Stimulated activated CD4-positive, alpha-beta T cell treated with anti-CD3 and anti-CD28 coated beads, Interleukin-15, amount 100 ng/mL, for 1 hour (primary cell): ENCODE measurements at places on chromosomes 5 and 9.

DNA sequence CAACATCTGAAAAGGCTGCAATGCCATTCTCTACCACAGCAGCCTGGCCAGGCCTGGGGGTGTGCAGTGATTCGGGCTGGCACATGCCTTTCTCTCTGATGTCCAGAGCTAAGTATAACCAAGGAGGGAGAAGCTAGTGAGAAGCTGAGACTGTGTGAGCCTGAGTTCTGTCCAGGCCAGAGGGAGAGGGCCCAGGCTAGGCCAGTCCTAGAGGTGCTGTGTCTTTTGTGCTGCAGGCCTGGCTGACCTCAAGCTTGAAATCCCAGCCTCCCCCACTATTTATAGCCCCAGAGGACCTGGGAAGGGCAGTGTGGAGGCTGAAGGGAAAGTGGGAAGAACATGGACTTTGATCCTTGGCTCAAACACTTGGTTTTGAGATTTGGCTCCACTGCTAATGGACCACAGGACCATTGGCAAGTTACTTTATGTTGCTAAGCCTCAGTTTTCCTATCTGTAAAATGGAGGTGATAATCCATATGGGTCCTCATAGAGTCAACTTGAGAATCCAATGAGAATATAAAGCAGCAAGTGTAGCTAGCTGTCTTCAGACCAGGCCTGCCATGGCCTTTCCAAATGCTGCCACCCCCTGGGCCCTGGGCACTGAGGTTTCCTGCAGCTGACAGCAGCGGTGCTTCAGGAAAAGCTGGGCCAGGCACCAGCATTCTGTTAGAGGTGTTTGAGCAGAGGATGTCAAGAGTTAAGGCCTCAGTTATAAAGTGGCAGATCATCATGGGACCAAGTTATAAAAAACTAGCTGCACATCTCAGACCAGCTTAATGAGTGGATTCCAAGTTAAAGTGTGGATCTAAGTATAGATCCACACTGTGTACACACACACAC is 21.1 kb downstream of the BNIP1 start:
- DNase-seq: no peak

DNA sequence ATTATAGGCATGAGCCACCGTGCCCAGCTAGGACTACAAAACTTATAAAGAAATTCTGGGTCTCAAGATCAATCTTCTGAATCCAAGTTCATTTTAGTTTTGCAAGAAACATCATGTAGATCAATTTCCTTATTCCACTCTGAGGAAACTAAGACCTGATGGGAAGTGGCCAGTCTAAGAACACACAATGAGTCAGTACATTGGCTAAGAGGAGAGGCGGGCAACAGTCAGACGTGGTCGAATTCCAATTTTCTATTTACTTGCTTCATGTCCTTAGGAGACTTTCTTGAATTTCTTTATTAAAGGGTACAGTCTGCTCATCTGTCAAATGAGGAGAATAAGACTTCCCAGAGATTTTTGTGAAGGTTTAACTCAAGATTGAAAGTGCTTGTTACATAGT is 432.1 kb upstream of the BRINP1 start:
- no peak for DNase-seq

GRCh38 chr9:116855881-116856662 is 169.0 kb downstream of the TRIM32 start:
- no peak for DNase-seq

DNA sequence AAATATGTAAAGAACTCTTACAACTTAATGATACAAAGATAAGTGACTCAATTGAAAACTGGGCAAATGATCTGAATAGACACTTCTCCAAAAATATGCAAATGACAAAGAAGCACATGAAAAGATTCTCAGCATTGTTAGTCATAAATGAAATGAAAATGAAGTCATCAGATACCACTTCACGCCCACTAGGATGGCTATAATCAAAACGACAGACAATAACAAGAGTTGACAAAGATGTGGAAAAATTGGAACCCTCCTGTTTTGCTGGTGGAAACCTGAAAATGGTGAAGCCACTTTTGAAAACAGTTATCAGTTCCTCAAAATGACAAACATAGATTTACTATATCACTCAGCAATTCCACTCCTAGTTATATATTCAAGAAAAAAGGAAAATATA is 7.9 kb upstream of the SYK start:
- no peak for DNase-seq

DNA sequence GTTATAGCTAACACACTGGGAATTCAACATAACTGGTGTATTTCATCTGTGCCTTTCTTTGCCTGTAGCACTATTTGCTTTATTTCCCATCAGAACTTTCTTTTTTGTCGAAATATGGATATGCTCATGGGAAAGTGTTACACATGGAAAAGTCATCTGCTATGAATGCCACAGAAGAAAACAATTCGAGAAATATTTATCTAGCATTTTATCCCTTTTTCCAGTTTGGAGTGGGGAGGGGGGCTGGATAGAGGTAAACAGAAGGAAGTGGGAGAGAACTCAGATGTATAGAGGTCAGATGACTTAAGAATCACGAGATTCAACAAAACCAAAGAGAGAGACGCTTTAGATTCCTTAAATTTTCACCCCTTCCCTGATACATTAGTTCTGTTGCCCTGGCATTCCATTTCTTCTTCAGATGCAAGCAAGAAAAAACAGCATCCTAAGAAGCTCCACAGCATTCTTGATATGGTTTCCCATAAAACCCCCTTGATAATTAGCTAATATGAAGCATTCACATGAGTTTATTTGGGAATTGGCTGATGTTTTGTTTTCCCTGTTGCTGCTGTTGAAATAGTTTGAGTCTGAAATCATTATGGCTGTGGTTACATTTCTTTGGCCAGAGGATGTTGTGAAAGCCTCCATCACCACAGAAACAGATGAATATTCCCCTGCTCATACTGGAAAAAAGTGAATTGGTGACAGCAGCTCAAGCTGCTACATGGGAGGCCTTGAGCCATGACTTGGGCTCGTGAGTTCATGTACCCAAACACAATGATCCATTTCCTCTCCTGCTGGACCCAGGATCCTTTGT is 335.8 kb upstream of the DAB2 start:
- DNase-seq: no peak

GRCh38 chr5:173762930-173763329 is 125.2 kb upstream of the CPEB4 start:
- no peak for DNase-seq

- DNase-seq: no peak
Observed at GRCh38 chr5:67173959-67174358, 22.6 kb downstream of the CD180 start.

DNA sequence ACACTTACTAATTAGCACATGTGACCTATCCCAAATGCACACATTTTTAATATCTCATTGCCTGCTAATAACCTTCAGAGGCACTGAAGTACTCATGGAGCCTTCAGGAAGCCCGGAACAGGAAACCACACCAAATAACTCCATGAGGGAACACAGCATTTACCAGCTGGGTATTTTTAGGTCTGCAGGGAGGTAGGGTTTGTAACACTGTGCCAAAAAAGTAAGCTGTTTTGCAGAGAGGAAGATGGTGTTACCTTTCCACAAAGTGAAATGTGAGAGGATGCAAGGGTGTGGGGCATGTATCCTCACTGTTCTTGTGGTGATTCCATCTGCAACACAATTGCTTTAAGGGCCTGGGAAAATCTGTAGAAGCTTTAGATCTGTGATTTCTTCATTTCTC is 64.4 kb downstream of the NUDT12 start:
- DNase-seq: no peak

DNA sequence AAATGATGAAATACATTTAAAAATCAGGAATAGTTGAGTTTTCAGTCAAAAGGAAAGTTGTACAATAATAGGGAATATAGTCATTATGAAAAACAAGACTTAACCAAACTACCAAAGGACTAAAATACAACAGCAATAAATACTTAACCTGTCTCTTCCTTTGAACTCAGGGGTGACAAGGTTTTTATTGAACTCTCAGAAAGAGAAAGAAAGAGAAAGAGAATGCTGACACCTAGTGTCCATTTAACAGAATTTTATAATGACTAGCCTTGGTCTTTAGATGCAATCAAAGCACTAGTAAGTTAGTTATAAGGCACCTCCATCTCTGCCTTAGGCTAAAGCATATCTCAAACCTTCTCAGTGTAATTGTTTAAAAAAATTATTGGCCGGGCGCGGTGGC is 47.5 kb downstream of the UIMC1 start:
- DNase-seq: no peak

- no peak for DNase-seq
Observed at GRCh38 chr9:113219969-113220368, 1.1 kb downstream of the FKBP15 start.

DNA sequence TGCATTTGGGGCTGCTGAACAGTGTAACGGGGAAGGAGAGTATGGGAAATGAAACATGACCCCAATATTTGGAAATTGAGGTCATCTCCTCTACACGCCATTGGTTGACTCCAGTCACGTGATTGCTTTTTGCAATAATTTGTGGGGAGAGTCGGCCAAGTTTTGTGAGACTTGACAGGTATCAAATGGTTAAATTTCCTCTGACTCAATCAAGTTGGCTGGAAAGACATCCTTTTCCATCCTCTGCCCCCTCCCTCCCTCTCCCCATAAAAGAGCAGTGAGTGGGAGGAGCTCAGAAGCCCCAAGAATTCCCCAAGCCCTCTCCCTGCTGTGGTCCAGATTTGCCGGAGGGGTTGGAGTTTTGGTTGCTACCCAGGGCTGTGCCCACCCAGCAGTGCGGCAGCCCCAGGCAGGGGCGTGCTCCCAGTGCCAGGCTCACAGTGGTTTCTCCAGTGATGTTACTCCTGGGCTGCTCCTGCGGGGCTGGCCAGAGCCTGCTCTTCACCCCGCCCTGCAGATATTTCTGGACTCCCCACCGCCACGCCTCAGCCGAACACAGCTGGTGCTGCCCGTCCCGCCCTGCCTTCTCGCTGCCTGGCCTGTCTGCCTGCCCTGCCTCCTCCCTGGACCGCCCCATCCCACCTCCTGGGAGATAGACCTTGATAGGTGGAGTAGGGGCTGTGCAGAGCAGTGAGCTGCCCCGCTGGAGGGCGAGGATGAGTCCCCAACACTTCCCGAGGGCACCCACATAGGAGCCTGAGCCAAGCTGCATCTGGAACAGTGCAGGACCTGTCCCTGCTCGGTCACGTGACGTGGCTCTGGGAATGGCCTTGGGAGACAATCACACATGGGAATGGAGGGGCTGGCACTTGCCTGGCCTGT is 3.4 kb downstream of the COL5A1 start:
- DNase-seq: no peak

DNA sequence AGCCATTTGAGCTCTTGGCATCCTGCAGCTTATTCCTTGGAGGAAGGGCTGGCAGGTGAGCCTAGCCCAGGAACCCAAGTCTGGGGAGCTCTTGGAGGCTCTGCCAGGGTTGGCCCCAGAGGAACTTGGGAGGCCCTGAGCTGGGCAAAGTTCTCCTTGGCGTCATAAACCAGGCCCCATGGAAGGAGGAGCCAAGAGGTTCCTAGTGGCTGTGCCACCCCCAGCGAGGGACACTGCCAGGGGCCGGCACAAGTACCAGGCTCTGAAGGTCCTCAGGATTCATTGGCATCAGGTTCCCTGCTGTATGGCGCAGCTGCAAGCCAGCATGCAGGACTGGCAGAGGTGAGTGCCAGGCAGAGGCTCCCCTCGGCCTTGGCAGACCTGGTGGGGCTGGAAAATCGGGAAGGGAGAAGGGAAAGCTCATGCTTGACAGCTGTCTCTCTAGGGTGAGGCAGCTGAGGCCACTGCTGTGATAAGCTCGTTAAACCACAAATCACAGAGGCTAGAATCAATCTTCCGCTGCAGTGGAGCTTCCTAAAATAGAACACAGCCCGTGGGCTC is 54.6 kb upstream of the SYNPO start:
- DNase-seq: no peak

DNA sequence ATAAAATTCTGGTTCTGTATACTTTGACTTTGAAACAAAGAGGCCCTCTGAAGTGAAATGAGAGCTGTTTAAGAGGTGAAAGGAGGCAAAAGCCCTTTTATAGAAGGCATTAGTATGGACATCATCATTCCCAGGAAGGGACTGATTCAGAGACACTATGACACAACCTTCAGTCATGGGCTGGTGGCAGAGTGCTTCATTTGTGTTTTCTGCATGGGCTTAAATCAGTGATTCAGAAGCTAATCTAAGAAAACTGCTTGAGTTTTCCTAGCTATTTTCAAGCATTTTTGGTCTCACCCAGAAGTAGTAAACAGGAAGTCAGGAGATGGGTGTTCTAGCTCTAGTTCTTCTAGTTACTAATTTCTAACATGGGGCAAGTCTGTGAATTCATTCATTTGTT is 288.9 kb downstream of the TRPM3 start:
- DNase-seq: no peak

GRCh38 chr5:157085930-157086329 is 22.9 kb downstream of the HAVCR2 start:
- DNase-seq: no peak

- DNase-seq: no peak
Observed at GRCh38 chr9:126519660-126520420, 93.9 kb upstream of the LMX1B start.

GRCh38 chr5:79081779-79082178 is 12.2 kb downstream of the BHMT2 start:
- DNase-seq: no peak

DNA sequence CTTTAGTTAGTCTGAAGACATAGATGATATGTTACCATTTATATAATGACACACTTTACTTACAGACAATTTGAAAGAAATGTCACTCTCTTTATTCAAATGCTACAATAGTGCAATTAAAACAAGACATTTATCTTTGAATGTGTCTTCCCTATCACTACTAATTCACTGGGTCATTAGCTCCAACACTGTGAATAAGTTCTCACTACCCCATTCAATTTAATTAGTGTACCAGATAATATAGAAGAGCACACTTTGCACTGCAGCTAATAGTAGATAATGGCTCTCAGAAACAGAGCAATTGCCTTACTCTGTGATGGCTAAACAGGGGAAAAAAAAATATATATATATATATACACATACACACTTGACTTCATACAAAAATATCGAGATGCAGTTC is 497.0 kb downstream of the DTWD2 start:
- DNase-seq: no peak

DNA sequence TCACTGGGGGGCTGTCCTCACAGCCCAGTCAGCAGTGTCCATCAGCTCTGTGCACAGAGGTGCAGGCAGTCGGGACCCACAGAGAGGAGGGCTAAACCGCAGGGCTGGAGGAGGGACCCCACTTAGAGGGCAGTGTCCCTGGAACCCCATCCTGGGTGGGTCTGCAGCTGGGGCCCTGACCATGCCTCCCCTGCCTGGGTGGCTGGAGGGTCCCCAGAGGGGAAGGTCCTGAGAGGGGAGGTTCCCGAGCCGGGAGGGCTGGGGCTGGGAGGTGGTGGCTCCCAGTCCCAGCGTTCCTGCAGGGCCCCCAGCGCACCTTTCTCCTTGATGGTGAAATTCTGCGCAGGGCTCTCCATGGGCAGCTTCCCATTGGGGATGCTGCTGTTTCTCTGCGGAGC is 32.7 kb downstream of the EXOC3 start:
- no peak for DNase-seq
